EH (cell line): ENCODE measurements at places on chromosomes 11 and 22.
A peak's percentile ranks its signal among the peaks of the same experiment; 100 is the strongest.

DNA sequence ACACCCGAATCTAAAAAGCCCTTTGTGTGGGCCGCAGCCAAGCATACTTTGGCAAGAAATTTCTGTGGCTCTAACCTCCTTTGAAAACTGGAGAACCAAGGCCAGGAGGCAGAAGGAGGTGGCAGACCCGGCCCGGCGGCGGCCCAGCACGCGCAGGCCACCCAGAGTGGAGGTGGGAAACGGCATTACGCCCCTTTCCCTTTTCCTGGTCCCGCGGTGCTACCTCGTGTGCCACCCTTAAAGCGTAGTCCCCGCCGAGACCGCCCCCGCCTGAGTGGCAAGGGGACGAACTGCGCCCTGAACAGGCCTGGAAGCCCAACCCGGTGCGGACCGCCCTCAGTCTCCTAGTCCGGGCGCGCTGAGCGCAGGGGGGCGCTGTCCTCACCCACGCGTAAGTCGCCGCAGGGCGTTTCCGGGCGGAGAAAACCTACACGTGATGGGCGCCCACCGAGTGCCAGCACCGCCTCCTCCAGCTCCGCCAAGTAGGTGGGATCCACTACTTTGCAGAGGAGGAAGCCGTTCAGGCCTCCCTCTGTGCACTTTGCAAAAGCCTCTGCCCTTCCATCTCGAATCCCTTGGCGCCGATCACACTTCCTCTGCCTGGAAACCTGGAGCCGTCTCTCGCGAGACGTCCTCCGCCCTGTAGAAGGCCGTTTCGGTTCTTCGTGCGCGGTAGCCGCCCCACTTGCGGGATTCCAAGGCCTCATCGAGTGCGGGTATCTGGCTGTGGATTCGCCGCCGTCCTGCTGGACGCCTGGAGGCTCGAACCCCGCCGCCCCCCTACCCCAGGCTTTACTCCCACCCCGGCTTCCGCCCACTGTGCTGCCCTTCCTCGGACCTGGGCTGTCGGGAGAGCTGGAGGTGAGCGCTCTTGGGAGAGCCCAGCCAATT lies at the start of gene ACCS:
ACCS (plus strand) TSS at position 430 of the 891 bp plus-strand sequence. CDS start 1,358 bp downstream, outside the sequence.
- DNase-seq = peak; percentile 90

- DNase-seq = no peak
Observed at GRCh38 chr11:64100360-64100759, 64.6 kb downstream of the FLRT1 start.

DNA sequence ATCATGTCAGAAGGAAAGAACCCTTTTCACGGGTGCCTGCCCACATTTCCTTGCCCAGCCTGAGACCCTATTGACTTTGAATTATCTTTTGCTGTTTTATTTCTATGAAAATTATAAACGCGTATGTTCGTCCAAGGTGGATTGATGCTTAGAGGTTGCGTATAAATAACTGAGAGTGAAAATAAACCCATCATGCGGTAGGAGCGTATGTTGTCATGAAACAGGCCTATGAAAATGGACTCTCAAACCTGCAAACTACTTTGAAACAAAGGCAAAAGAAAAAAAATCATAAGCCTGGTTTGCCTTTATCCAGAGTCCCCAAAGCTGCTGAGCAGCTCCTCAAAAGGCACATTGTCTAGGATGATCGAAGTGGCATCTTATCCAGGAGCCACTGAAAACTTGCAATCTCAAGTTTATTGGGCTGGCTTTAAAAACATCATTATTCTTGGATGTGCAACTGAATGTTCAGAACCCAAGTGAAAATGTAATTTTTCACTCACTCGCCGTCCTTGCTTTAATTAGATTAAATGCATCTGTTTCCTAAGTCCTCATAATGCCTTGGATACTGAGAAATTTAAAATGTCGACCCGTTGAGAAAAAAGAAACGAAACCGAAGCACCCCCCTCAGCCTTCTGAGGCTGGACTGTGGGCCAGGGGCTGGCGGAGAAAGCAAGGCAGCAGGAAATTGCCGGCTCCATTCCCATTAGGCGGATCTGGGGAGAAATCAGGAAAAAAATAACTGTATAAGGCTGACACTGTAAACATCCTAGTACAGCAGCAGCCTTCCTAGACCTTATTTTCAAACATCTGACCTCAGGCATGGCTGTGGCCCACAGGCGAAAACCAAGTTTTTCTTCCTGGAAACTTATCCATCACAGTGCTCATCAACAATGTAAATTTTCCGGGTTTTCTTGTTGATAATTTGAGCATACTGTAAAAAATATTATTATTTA lies 82.9 kb upstream of the PPARA start:
- peak; percentile 51 for DNase-seq

GRCh38 chr22:44661070-44661469 lies 40.9 kb upstream of the PRR5 start:
- DNase-seq = peak; percentile 47

- DNase-seq = peak; percentile 65
Observed at GRCh38 chr11:100575860-100576717, 111.0 kb upstream of the ARHGAP42 start.

- DNase-seq = no peak
Observed at GRCh38 chr11:70680781-70681281, 282.5 kb downstream of the CTTN start.
